ENCODE measurements at places on chromosomes 4 and X.

- DNase-seq, result no peak
Measured at GRCh38 chr4:40553995-40554394, 75.7 kb downstream of the RBM47 start.

DNA sequence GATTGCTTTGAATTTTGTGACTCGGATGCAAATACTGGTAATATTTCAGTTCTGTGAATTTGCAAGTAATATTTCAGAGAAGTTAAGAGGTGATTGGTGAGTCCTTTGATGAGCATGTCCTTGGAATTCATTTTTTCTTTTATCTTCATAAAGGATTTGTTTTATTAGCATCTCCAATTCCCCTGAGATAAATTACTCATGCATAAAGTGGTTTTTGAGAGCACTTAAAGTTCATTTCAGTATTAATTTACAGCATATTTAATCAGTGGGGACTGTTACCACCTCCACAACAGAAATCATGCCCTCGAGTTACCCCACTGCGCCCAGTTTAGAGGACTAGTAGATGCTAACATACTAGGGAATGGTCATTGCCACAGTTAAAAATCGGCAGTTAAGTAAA lies 65.0 kb downstream of the ZFX start:
- DNase-seq, result no peak

DNA sequence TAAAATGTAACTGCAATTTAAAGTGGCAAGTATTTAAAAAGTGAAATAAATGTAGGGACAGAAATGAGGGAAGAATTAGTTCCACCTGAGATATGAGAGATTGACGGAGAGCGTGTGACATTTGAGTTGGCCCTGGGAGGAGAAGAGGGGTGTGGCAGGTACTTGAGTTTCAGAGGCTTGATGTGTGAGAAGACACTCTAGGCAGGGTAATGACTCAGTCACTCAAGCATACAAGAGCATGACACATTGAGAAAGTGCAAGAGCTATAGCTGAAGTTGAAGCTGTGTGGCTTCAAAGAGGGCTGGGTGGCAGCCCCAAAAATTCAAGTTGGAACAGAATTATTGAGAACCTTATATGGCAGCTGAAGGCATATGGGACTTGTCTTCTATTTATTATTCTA lies 420.5 kb downstream of the SLITRK2 start:
- DNase-seq, result no peak

GRCh38 chr4:69124941-69125340 lies 28.7 kb downstream of the UGT2B7 start:
- DNase-seq, result no peak

DNA sequence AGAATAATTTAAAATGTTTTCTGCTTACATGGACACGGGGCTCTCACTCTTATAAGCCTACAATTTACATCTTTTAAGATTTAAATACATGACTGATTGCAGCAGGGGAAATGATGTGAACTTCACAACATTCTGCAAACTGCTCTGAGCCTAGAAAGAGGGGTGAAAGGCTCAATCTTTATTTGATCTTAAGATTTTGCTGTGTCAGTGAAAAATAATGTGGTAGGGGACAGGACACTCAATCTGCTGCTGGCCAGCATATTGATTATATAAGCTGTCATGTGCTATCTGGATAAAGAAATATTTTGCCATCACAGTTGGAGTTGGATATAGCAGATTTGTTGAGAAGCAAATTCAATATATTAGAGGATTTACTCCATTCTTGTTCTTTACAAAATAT lies 2210.5 kb downstream of the PCDH7 start:
- no peak for DNase-seq

DNA sequence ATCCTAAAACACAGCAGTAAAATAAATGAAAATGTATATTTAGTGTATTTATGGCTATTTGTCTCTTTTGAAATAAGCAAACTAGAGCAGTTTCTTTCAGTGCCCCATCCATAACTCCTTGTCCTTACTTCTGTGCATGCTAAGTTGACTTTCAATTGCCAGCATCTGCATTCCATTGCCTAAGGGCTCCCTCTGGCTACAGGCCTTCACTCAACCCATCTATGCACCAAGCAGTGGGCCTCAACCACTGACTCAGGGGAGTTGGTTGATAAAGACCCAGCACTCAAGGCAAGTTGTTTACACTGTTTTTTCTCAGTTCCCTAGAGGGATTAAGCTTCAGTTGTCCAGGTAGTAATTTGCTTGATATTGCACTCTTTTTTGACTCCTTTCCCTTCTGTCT lies 265.7 kb downstream of the IQCM start:
- peak; percentile 29 for DNase-seq

DNA sequence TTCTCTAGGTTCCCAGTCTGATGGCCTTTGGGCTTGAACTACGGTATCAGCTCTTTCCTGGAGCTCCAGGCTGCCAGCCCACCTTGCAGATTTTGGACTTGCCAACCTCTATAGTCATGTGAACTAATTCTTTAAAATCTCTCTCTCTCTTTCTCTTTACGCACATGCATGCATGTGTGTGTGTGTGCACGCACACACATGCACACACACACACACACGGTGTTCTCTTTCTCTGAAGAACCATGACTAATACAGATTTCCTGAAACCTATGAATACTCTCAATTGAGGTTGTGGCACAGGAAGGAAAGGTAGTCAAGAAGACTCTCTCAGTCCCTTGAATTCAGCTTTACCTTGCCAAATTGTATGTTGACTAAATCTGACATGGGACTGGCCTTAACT lies 6.2 kb upstream of the ZCCHC13 start:
- no peak for DNase-seq

DNA sequence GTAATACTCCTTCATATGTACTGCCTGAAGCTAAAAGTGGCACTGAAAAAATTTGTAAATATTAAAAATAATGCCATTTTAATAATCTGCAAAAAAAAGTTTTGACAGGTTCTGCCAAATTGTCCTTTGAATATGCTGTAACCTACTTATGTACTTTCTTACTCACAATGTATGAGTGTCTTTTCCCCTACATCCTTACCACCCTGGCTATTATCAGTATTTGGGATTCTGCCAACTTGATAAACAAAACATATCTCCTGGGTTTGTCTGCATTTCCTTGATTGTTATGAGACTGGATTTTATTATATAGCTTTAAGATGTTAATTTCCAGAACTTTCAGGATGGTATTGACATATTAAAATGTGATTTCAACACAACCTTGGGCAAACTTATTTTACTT lies 187.9 kb downstream of the CHM start:
- DNase-seq, result no peak

DNA sequence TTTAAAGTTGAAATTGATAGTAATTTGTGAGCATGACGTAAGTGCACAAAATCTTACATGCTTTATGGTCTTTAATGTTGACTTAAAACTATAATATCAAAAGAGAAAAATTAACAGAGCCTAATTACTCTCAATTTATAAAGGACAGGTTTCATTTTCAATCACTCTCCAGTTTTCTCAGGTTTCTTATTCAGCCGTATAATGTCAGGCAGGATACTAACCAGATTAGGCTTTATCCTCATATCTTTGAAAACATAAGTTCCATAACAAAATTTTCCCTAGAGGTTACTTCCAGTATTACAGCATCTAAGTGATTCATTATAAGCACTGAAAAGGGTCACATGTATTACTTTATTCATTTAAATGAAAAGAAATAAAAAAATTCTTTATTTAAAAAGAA lies 492.1 kb downstream of the PACRGL start:
- no peak for DNase-seq

DNA sequence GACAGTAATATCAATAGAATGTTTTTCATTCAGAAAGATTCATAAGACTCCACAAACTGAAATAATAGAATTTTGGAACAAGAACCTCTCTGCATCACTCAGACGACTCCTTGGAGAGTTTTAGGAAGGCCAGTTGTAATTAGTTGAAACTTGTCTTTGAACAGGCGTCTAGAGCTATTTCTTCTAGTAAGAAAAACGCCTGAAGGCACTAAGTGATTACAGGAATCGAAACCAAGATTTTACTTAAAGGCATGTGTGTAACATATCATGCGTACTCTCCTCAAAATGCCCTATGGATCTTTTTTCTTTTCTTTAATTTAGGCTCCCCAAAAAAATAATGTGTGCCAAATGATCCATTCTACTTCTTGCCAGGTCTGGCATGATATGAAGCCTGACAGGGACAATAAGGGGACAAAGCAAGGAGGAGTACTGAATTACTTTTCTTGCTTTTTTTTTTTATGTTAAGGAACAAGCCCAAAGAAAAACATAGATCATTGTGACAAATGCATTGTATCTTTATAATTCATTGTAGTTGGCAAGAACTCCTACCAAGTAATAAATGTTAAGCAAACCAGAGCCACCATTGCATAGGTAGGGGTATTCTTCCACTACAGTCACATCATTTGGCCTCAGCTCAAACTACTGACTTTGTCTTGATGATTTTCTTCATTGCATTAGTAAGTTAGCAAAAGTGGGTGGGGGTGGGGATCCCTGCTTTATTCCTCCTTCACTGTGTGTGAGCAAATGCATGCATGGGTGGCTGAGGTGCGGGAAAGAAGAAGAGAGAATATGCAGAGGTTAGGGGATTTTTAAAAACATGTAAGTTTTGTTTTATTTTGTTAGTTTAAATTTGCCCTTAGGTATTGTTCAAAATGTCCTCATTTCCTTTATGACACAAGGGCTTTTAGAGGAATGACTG lies 79.9 kb upstream of the ATOH1 start:
- DNase-seq, result no peak

GRCh38 chr4:28248269-28248668 lies 1387.6 kb downstream of the STIM2 start:
- no peak for DNase-seq

DNA sequence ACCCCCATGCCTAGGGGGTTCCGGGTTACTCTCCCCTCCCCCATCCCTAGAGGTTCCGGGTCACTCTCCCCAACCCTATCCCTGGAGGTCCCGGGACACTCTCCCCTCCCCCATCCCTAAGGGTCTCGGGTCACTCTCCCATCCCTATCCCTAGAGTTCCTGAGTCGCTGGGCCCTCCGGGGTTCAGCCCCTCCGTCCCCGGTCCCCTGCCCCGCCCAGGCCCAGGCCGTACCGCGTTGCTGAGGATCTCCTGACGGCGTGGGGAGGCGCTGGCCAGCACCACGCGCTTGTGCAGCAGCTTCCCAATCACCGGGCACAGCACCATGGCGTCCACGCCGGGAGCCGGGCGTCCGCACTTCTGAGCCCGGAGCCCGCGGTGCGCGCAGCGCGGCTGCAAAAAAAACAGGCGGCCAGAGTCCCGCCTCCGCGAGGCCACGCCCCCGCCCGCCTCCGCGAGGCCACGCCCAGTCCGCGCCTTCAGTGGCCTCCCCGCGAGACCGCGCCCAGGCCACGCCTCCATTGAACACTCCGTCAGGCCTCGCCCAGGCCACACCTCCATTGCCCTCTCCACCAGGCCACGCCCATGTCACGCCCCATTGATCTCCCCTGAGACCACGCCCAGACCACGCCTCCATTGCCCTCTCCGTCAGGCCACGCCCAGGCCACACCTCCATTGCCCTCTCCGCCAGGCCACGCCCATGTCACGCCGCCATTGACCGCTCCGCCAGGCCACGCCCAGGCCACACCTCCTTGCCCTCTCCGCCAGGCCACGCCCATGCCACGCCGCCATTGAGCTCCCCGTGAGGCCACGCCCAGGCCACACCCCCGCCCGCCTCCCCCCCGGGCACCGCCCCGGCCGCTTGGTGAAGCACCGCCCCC lies at the start of gene ASMTL:
TSS of gene ASMTL (minus strand) at position 394 of the 879 bp plus-strand sequence. CDS start at position 325, 69 bp downstream.
- no peak for DNase-seq

DNA sequence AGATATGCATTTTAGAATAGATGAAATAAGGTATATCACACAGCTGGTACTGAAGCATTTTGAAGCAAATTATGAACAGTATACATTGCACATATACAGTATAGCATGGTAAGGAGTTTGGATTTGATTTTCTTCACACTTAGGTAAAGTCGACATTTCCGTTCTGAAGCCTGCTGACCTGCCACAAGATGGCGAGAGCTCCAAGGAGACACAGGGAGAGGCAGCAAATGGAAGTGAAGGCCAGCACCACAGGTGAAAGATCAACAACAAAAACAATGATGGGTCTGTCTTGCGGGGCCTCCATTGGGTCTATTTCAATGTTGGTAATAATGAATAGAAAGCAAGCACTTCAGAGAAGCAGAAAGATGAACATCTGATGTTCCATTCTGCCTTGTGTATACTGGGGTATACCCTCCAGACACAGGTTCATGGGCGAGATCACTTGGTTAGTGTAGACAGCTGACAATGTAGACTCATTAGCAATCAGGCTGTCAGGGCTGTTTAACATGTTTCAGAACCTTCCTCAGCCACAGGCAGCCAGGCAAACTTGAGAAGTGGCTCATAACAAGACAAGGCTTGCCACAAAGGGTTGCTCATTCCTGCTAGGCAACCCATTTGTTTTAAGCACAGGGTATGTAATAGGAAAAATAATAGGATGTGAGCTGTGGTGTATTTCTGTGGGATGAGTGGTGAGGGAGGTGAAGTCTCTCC lies 21.4 kb upstream of the NOX1 start:
- DNase-seq, result no peak

Measured in NCI-H1436 treated with DMSO at 0.1 percent for 48 hours (cell line).